ENCODE measurements at places on chromosomes 13 and 19.

GRCh38 chr13:94154367-94154766 is 325.1 kb downstream of the DCT start:
- no peak for DNase-seq

DNA sequence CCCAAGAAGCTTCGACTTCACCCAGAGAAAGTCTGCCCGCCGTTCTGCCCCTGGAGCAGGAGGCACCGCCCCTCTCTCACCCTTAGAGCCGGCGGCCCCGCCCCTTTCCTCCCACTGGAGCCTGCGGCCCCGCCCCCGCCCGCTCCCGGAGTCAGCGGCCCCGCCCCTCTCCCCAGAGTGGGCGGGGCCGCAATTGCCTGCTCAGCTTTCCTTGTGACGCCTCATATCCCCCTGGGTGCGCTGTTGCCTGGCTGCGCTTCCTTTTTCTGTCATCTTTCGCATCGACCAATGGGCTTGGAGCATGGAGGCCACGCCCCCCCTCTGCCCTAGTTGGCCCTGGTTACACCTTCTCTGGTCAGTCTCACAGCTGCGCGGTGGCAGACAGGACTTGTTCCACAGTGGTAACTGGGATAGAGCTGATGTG is 38.2 kb upstream of the ZNF492 start:
- no peak for DNase-seq

DNA sequence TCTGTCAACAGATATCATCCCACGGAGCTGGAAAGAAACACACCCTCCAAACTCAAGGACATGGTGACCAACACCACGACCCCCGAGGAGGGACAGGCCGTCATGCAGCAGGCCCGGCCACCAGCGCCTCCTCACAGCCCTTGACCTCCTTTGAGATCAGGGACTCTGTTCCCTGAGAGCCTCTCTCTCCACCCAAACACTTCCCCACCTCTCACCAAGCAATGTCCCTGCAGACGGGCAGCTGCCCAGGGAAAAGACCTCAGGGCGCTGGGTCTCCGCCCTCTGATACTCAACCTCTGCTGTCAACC is 10.0 kb downstream of the SCGB2B2 start:
- DNase-seq: no peak

- DNase-seq: no peak
Measured at GRCh38 chr13:44879452-44880058, 109.7 kb downstream of the NUFIP1 start.

DNA sequence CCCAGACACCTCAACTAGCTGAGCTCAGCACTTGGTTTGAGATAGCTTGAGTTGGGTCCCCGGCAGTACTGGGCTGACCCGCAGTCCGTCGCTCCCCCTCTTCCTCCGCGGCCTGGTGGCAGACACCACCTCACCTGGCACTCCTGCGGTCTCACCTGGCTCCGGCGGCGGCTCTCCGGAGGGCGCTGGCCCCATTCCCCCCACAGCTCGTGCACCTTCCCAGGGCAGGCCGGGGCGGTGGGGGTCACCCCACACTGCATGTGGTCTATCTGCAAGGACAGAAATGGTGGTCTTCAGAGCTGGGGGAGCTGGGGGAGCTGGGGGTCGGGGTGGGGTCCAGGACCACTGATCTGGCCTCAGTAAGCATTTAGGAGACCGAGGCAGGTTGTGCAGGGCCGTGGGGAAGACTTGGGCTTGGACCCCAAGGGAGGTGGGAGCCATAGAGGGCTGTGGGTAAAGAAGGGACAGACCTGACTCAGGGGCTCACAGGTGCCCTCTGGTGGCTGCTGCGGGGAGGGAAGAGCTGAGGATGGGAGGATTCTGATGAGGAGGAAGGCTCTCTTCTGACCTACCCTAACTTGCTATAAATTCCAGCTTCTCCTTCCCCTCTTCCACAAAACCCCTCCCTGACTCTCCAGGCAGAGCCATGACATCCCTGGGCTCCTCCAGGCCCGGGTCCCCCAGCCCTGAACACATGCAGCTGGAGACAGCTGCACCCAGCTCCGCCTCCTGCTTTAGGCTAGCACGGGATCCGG is 6.7 kb upstream of the PLIN4 start:
- DNase-seq: no peak

DNA sequence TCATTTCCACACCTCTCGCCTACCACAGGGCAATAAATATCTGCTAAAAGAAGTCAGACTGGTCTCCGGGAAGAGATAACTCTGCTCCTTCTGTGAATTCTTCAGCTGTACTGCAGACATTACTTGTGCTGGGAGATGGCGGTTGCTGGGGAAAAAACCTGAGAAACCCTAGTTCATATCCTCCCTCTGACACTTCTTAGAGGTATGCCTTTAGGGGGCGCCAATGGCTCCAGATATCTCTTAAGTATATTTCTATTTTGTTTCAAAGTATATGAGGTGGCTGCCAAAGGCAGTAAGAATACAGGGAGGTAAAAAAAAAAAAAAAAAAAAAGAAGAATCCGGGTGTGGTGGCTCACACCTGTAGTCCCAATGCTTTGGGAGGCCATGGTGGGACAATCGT is 175.2 kb downstream of the PAN3 start:
- DNase-seq: no peak

GRCh38 chr19:6516018-6516658 is 14.0 kb upstream of the TUBB4A start:
- DNase-seq: no peak

GRCh38 chr13:57326532-57326931 is 159.5 kb downstream of the PRR20E start:
- DNase-seq: no peak

DNA sequence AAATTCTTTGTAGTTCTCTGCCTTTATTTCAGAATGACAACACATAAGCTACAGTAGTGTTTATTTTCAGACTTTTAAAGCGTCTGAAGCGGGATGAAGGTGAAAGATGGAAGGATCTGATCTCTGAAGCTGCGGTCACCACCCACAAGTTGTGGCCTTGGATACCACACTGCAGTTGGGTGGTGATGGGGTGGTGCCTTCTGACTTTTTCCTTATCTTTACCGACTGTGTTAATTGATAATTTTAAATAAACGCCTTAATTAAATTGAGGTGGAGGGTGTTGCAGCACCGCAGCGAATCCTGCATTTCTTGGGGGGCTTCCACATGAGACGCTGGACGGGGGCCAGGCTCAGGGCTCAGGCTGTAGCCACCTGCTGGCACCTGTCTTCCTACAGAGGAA is 1.3 kb downstream of the TFDP1 start:
- no peak for DNase-seq

- no peak for DNase-seq
Measured at GRCh38 chr13:88459331-88459730, 788.2 kb downstream of the SLITRK5 start.

DNA sequence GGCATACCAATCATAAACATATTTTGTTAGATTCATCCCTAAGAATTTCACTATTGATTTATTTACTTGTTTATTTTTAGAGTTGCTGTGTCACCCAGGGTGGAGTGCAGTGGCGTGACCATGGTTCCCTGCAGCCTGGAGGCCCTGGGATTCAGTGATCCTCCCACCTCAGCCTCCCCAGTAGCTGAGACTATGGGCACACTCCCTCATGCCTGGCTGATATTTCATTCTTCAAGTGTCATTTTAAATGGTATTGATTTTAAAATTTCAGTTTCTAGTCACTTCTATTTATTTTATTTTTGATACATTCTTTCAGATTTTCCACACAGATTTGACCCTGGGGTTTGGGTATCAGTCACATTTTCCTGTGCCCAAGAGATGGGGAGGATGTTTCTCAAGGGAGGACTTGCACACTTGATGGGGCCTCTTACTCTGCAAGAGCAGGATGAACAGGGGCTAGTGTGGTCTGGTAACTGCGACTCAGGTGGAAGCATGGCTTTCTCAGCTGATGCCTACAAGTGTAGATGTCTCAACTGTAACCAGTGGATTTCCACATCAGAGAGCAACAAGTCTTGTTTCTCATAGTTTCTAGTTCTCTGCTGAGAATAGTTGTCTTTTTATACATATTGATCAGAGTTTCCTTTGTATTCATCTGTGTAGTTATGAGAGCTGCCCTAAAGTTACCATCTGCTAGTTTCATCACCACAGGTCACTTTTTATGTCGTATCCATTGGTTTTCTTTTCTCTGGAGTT is 40.2 kb downstream of the CCNE1 start:
- DNase-seq: no peak

DNA sequence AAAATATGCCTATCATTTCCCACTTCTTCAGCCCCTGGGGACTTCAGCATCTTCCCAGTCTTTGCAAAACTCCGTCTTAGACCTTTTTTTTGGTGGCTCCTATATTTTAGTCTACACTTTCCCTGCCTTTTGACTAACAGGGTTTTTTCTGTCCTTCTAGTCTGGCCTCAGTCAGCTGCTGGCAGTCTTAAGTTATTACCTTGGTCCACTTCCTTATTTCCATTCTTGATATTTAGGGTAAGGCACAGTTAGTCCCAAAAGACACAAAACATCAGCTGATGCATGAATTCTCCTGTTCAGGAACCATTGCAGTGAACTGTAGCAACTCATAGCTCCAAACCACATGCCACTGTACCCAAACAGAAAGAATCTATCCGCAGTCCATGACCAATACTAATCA is 234.6 kb upstream of the RFC3 start:
- DNase-seq: no peak

DNA sequence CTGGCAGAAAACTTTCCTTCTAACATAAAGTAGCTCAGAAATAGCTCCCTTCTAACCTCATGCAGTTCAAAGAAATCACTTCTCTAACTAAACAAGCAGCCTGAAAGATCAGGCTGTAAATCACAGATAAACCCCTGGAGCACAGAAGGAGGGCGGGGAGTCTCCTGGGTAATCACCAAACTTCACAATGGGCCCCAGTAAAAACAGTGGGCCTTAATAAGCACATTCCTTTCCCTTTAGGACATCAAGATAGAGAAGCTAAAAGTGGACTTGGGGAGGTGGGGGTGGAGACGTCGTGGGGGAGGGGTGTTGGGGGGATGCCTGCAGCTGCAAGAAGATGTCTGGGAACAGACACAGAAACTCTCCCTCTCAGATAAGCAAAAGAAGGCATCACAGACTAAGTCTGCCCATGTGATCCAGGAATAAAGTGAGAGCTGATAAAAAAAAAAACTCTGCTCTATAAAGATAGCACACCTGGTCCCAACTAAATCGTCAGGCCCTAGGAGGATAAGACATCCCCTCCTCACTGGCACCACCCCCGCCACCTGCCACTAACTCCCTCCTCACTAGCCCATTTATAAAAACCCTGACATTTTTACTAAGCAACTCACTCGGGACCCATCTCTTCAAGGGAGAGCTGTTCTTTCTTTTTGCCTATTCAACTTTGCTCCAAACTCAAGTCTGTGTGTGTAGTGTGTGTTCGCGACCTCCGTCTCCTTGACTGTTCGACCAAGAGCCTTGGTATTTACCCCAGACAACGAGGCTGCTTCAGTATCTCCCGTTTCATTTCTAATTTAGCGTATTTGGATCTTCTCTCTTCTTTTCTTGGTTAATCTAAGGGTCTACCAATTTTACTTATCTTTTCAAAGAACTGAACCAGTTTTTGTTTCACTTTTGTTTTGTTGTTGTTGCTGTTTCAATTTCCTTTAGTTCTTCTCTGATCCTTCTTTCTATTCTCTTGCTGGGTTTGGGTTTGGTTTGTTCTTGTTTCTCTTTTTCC is 31.7 kb downstream of the DNAJC15 start:
- no peak for DNase-seq

DNA sequence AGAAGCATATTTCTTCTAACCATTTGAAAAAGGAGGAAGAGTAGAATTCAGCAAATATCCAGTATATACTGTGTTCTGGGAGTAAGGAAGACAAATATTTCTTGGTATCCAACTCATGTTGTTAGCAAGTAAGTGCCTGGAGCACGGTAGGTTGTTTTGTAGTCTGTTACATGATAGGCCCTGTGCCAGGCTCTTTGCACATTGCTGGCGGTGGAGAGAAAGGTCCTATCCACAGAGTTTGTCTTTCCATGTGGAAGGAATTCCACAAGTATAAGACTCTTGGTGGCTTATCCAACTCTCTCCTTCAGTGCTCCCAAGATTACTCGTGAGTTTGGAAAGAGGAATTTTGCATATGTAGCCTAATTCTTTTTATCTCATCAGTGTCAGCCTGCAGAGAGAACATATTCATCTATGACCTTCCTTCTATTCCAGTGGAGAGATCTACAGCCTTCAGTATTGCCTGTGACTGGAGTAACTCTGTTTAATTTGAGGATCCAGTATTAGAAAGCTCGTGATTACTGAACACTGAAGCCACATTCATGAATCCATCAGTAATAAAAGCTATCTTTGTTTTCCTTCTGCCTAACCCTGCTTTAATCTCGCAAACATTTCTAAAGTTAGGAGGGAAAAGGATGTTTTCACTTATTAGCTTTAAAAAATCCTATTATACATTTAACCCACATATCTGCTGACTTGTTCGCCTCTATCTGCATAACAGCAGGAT is 183.9 kb upstream of the CSNK1A1L start:
- no peak for DNase-seq

- DNase-seq: no peak
Measured at GRCh38 chr13:81382246-81382645, 1041.3 kb upstream of the SPRY2 start.

GRCh38 chr13:98133946-98134345 is 8.9 kb upstream of the FARP1 start:
- no peak for DNase-seq

- no peak for DNase-seq
Measured at GRCh38 chr13:82370316-82370715, 1512.0 kb downstream of the SLITRK1 start.

- no peak for DNase-seq
Measured at GRCh38 chr13:88656751-88657150, 985.6 kb downstream of the SLITRK5 start.

- no peak for DNase-seq
Measured at GRCh38 chr19:45154064-45154827, 6.5 kb downstream of the NKPD1 start.

Measured in cortex of kidney (tissue), 1 donor.